ENCODE measurements at places on chromosomes 4 and X.

DNA sequence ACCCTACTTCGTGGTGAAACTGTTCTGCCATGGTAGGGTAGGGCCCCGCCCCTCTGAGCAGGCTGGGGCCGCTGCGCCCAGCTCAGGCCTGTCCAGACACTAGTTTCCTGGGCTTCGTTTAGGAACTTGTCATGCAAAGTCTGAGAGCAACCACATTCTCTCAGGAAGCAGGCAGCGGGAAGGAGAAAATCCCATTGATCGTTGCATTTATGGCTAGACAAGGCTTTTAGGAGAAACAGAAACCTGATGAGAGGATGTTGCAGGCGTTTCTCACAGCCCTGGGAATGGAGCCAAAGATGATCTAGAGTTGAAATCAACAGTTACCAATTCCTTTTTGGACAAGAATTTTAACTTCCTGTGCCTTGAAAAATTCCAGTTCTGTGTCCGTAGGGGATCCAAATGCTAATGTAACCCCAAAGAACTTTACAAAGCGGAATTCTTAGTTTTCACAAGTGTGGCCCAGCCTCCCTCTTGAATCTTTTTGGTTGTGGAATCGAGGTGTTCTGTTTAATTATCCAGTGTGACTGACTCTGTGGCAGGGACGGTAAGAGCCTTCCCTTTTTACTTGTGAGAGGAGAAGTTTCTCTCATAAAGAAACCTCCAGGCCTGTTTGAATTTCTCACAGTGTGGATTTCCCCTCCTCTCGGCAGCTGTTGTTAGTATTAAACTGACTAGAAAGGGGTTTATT lies 4.5 kb upstream of the CXCL9 start:
- DNase-seq: no peak

DNA sequence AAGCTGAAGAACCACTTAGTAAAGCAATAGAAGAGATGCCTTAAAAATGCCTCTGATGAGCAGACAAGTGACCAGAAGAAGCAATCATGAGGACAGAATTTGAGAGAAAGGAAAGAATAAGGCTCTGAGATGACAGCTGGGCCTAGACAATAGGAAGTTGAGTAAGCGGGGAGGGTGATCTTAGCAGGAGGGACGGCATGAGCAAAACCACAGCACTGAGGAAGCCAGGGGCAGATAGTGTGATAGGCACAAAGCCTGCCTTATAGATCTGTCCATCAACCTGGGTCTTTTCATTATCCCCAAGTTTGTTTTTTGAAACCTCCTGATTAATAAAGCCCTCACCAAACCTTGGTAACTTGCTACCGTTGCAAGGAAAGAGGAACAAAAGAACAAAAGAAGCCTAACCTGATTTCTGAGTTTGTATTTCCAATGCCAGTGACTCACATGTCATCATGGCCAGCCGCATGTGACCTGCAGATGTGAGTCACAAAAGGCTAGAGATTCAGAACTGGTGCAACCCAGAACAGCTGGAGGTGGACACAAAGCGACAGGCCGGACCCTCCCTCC lies 55.7 kb upstream of the PPARGC1A start:
- DNase-seq: no peak

DNA sequence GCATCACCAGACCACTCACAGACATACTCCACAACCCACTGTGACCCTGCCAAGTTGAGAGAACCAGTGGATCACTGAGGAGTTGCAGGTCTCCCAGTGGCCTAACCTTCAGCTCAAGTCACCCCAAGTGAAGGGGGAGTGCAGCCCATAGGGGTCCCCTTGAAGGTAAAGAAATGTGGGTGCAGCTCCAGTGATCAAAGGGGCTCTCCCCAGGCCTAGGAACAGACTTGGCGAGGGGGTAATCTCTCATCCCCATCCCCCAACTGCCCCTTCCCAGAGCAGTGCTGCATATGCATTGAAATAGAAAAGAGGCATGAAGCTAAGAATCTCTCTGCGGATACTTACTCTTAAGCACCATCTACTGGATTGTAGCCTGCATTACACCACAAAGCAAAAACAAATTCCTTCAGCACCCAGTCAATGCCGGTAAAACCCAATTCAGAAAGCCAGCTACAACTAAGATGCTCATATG lies 27.0 kb downstream of the MAGEE1 start:
- DNase-seq: no peak

DNA sequence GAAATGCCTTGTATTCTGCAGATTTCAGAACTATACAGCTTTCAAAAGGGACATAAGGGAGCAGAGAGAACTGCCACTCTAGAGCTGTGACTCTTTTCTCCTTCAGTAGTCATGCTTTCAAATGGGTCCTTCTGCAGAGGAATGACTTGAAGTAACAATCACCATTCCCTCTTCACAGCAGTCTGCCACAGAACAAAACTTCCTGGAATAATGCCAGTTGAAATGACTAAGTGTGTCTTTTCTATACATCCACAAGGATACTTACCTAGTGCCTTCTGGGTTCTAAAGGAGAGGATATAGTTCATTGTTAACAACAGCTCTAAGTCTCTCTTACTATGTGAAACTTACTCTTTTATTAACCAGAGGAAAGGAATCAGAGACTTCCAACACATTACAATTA lies 515.4 kb upstream of the ATOH1 start:
- DNase-seq: no peak

DNA sequence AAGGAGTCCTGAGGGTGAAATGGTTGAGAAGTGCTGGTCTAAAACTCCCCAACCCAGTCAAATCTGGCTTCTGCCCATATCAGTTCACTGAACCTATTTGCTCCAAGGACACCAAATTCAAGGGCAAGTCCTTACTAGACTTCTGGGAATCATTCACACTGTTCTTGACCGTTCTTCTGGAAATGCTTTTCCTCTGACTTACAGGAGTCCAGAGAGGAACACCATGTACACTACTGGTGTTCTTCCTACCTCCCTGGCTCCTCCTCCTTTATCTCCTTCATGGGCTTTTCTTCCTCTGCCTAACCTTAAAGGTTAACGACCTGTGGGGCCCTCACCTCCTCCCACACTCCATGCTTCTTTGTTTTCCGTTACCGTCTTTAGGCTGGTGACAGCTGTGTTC lies 281.3 kb downstream of the FRMPD4 start:
- no peak for DNase-seq

GRCh38 chr4:121255986-121256750 lies 92.0 kb upstream of the TNIP3 start:
- DNase-seq: peak; percentile 46

DNA sequence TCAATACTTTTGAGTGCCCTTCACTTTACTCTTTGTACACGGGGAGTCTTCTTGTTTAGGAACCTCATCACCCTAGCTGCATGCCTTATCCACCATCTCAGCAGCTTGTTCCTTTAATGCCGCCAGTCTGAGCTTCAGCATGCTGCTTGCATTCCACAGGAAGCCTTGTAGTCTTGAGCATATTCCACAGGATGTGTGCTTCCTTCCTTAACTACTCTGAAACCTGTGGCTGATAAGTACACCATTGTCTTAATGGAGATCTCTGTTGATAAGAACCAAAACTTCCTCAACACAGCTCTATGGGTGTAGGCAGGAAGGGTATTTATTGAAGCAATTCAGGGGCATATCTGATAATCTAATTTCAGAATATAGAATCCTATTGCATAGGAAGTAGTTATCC lies 24.4 kb upstream of the CCNI start:
- DNase-seq: no peak

DNA sequence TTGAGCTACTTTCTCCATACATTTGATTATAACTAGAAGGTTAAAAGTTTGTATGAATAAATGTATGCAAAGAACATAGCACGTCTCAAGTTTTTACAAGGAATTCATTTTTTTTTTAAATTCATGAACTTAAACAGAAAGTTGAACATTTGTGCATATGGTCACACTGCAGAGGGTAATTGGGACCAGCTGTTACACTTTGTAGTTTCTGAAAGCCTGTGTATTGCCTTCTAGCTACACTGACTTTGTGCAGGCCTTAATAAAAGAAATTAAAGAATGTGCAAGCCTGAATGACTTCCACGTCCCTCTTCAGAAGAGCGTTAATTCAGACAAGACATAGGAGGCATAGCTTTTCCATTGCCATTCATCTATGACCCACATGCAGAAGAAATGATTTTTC lies 153.1 kb upstream of the PCDH18 start:
- no peak for DNase-seq

DNA sequence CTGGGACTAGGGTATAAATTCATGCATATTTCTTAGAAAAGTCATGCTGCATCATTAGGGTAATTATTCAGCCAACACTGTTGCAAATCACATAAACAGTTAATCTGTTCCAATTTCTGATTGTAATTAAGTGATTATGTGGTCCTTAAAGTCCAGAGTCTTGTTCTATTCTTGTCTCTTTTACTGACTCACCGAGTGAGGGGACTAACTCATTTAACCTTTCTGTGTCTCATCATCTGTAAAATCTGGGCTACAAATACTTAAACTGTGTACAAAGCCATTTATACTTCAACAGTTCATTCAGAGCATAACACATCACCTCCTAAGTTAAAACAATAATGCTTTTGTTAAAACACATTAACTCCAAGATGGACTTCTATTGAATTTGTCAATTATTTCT lies 65.4 kb upstream of the KLHL13 start:
- DNase-seq: no peak

- DNase-seq: no peak
These were observed 93.7 kb upstream of the ZNF827 start for GRCh38 chr4:146032234-146032860.

DNA sequence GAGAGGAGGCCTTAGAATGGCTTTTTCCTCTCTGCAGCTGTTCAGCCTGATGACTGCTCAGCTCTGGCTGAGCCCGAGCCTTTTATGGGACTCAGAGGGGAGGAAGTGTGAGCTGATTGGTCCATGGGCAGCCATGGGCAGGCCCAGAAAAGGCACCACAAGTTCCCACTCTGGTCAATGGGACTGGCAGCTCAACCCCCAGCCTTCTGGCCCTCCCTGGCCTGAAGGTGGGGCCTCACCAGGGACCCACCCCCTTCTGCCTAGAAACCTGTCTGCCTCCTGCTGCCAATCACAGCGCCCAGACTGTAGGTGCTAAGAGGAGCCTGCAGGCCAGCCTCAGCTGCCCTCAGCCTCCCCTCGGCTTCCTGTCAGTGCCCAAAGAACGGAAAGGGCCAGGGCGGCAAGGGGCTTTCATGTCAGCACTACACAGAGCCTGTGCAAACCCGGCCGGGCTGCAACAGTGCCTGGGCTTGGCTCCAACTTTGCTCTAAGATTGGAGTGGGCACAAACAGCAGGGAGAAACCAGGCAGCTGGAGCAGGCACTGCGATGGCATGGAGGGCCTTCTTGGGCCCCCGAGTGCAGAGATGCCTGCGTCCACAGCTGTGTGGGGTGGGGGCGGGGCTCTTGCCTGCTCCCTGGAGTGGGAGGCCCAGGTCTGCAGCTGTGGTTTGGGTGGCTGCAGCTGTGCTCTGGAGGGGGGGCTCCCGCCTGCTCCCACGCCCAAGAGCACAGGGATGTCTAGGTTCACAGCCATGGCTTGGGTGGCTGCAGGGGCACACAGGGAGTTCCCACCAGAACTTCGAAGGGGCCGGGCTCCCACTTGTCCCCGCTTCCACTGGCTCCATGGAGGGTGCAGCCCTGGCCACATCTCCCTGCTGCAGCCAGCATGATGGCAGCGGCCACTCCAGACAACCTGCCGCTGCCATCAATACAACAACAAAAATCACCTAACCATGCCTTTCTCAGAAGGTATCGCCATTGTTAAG lies 92.6 kb downstream of the NXF2 start:
- no peak for DNase-seq

- no peak for DNase-seq
These were observed 1.7 kb downstream of the TMEM131L start for GRCh38 chr4:153467897-153468262.

GRCh38 chrX:93419642-93420041 lies 253.7 kb downstream of the NAP1L3 start:
- DNase-seq: no peak

DNA sequence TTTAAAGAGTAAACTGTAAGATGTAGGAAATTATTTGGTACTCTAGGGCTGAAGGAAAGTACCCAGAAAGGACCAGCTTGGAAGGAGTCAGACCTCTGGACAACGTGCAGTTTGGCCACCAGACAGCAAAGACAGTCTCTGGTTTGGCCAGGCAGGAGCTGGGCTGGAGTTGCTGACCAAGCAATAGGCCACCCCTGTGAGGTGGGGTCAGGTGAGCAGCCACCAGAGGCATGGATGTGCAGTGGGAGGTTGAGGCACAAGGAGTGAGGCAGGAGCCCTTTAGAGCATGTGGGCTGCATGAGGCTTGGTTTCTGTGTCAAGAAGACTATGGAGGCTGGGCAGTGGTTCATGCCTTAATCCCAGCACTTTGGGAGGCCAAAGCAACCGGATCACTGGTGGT lies 17.7 kb upstream of the MRFAP1 start:
- DNase-seq: no peak

DNA sequence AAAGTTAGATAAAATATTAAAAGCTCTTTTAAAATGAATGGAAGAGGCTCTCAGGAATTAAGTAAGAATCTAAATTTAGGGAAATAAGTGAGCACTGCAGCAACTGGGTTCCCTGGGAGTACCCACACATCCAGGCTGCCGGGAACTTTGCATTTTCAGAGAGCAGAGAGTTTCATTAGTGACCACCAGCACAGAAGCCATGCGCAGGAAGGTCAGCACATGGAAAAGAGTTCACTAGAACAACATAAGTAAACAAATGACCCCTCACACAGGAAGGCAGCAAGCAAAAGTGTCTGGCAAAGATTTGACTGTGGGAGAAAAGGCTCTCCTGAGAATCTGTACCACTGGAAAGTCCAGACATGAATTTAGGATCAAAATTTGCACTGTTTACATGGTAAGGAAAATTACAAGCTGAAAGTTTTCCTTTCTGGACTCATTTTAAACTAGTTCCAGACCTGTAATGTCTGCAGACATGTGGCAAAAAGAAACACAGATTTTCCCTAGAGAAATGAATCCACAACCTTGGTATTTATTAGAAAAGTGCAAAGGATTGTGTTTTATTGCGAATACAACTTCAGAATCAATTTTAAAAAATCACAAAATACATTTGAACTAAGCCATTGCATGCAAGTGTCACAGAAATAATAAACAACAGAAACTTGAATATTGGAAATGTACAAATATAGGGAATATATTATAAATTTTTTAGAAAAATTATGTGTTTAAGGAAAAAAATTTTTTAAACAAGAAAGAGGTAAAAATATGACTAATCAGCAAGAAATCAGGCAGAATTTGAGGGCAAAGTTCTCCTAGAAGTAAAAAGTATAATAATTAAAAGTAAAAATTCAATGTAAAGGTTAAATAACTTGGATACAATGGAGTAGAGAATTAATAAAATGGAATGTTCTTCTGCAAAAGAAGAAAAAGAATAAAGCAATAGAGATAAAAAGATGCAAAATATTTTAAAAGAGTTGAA lies 18.4 kb upstream of the MYOZ2 start:
- no peak for DNase-seq

DNA sequence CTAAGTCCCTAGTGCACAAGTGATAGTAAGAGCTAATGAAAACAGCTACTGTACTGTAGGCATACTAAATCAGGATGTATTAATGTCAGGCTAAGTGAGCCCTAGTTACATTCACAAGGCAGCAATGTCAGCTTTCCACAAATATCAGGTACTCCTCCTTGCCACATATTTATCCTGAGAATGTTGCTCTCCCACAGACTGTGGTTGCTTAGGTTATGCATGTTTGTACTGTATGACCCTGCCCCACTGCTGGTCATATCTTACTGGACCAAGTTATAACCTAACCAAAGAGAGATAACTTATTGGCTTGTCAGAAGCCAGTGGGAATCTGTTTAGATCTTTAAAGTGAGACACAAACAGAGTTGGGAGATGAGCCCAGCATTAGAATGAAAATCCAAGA lies 241.0 kb downstream of the SLC39A8 start:
- DNase-seq: no peak
